Keratinocyte (primary cell): ENCODE measurements at places on chromosomes 2 and 18.

DNA sequence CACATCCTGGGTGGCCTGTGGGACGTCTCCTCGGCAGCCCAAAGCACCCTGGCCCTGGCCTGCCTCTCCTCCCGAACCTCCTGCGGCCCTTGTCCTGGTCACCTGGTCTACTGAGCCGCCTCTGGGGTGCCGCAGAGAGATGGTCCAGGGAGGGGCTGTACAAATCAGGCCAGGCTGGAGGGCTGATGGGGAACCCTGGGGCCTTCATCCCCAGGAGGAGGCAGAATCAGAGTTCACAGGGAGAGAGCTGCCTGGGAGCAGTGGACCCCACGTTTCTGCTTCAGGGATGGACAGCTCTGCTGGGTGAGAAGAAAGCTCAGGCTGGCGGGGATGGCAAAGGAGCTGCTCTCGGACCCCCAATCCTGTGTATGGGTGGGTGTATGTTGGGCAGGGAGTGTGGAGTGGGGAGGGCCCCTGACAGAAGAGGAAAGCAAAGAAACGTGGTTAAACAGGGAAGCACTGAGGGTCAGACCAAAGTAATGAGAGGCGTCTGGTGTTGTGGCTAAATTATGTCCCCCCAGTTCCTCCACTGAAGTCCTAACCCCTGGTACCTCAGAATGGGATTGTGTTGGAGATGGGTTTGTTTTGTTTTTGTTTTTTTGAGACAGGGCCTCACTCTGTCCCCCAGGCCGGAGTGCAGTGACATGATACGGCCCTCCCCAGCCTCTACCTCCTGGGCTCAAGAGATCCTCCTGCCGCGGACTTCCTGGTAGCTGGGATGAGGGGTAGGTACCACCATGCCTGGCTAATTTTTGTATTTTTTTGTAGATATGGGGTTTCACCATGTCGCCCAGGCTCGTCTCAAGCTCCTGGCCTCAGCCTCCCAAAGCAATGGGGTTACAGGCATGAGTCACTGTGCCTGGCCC lies 73.4 kb upstream of the SMAD7 start:
- no peak for DNase-seq

- no peak for DNase-seq
Measured at GRCh38 chr2:88095022-88095421, 27.4 kb downstream of the SMYD1 start.

DNA sequence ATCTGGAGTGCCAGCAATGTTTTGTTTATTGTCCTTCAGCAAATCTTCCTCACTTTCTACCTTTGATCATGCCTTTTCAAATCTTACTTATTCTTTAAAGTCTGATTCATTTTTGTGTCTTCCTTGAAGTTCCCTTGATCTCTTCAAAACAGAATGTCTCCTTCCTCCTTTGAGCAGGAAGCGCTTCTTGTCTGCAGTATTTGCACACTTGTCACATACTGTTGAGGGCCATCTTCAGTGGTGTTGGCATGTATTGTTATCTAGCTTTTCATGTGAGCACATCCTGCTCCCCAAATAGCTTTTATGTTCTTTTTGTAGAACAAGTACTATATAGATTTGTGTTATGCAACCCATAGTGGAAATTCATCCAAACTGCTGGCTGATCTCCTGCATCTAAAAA lies 5.9 kb upstream of the CERS6 start:
- DNase-seq = no peak

GRCh38 chr2:163157891-163158496 lies 319.4 kb upstream of the KCNH7 start:
- DNase-seq = no peak

DNA sequence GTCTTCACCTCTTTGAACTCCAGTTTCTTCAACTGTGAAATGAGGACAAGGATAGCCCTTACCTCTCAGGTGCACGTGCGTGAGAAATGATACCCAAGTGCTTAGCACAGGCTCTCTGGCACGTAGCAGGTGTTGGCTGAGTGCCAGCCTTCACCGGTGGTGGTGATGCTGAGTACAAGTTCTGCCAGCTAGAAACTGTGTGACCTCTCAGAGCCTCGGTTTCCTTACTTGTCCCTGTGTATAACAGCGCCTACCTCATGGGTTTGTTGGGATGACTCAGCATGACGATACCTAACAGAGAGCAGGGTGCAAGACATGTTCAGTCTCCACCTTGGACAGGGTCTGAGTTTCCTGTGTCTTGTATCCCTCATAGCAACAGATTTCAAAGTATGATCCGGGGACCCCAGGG lies 205.1 kb downstream of the TNS1 start:
- peak; percentile 41 for DNase-seq

DNA sequence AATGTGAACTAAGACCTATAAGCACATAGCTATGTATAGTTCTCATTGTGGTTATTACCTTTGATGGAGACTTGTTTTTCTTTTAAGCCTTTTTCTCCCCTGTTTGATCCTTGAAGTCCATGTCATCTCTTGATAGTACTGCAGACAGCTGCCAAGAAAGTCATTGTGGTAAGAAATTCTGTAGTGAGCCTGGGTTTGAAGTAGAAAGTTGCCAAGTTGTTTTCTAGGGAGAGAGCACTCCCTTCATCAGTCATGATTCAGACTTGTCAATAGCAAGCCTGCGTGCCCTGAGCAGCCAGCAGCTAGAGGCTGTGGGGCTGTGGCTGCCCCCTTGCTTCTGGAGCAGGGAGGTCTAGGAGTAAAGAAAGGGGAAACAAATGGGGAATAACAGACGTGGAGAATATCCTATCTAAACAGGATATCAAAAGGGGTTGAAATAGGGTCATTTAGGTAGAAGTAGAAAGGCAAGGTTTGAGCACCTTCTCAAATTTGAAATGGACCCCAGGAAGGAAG lies 8.4 kb downstream of the SP5 start:
- DNase-seq = no peak

GRCh38 chr2:40405465-40405864 lies 46.4 kb downstream of the SLC8A1 start:
- DNase-seq = no peak
